ENCODE measurements at places on chromosomes 6 and 20.

GRCh38 chr6:166556336-166556735, 30.1 kb downstream of the RAMACL start:
- no peak for DNase-seq

DNA sequence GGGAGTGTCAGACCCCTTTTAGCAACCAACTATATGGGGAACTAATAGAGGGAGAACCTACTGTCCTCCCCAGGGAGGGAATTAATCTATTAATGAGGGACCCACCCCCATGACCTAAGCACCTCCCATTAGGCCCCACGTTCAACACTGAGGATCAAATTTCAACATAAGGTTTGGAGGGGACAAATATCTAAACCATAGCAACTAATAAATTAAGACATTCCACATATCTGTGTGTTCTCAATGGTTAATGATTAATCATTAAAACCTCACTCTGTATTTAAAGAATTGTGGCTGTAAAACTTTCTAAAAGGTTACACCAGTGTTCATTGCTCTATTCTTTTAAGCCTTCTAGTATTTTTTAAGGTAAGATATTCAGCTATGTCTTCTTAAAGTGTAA, 500.4 kb upstream of the SULF2 start:
- DNase-seq: no peak

- DNase-seq: no peak
Observed at GRCh38 chr6:72676995-72677394, 55.1 kb downstream of the KCNQ5 start.

DNA sequence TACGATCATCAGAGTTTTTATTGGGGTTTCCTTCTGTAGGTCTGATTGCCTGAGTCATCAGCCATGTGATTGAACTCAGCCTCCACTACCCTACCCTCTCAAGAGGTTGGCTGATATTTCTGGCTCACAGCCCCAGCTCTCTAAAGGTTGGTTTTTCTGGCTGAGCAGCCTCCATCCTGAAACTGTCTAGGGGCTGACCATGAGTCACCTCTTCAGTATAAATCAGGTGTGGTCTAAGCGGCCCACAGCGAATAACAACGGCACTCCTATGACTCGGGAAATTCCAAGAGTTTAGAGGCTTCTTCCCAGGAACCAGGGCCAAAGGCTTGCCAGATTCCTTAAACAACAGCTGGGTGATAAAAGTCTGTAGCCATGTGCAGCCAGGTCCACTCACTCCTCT, 115.5 kb downstream of the SOD2 start:
- no peak for DNase-seq

- DNase-seq: no peak
Observed at GRCh38 chr20:11582060-11582459, 335.6 kb upstream of the BTBD3 start.

- DNase-seq: no peak
Observed at GRCh38 chr20:34037767-34038166, 44.1 kb downstream of the RALY start.

All from NCI-H146 (cell line).